ENCODE measurements at places on chromosomes 6 and 20.

- DNase-seq = no peak
These were observed 1.0 kb downstream of the COL20A1 start for GRCh38 chr20:63293871-63294535.

DNA sequence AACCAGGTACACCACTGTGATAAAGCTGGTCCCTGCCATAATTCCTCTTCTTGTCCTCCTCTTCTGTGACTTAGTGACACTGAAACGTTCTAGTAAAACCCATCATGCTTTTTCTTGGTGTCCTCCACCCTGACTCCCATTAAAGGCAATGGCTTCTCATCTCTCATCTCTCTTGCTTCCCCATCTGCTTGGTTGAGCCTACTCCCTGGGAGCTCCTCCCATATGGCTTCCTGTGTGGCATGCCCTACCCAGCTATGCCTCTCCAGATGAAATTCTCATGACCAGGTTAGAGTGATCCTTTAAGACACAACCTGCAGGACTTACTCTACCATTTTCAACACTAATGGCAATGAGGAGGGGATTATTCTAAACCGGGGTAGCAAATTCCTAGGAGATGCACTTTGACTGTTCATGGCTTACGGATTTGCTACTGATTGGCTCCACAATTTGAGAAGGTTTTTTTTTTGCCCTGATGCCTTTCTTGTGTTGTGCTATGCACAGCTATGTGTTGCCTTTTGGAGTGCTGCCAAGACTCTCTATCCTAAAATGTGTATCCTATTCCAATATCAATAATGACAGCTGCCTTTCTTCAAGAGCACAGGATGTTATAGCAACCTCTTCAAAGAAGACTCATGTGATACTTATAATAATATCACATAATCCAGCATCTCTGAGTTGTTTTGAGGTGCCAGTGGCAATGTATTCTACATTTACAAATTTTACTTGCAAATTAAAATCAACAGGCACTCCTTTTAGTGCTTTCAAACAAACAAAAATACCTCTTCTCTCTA, 6.1 kb downstream of the SIRPG start:
- DNase-seq = no peak

GRCh38 chr6:134477991-134478635, 160.2 kb upstream of the SGK1 start:
- DNase-seq = no peak

- DNase-seq = no peak
These were observed 872 bp upstream of the RBM39 start for GRCh38 chr20:35742741-35743523.

GRCh38 chr6:155853011-155853410, 397.4 kb upstream of the NOX3 start:
- DNase-seq = no peak

GRCh38 chr6:3001773-3002293, 2.1 kb downstream of the NQO2 start:
- no peak for DNase-seq

- DNase-seq = no peak
These were observed 204.7 kb upstream of the SULF2 start for GRCh38 chr20:47989957-47990356.

- DNase-seq = no peak
These were observed 3.4 kb upstream of the SIM1 start for GRCh38 chr6:100468016-100468622.

DNA sequence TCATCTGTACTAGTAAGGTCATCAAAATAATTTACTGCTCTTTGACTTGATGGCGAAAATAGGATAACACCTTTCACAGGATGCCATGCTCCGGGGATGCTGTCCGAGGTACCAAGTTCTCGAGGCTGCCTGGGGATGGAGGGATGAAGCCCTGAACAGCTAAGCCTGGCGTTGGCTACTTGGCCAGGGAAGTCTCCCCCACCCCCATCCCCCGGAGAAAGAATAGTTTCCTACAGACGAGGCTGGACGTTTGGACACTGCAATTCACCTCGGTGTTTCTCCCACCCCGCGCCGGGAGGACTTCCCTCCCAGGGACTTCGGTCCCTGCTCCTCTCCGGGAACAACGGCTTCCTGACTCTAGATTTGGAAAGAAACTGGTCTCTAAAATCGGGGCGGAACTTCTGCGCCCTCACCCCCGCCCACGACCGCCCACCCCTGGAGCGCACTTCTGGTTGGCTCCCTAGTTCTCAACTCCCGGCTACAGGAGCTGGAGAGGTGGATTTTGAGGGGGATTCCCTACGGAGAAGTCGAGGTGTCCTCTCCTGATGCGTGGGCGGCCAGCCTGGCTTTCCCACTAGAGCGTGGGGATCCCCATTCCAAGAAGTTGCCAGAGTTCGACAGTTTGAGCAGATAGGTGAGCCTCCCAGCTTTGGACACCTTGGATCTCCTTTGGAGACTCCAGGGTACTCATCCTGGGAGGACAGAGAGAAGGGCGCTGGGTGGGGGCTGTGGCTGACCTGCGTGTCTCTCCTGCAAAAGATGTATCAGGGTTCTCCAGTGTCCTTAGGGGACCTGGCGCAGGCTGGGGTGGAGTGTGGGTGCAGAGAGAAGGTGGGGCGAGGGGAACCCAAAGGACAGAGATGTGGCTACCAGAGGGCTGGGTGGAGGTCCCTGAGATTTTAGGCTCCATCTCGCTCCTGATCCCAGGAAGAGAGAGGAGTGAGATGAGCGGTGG, 1.1 kb downstream of the PCSK2 start:
- no peak for DNase-seq

- no peak for DNase-seq
These were observed 38.0 kb downstream of the C20orf203 start for GRCh38 chr20:32635764-32636163.

GRCh38 chr20:48725555-48725991, 102.2 kb downstream of the PREX1 start:
- DNase-seq = no peak
